Activated CD8-positive, alpha-beta memory T cell treated with anti-CD3 and anti-CD28 coated beads for 36 hours (primary cell): ENCODE measurements at places on chromosomes 13 and 19. TPM values are rescaled to one million over a fixed set of nuclear protein-coding genes. Genes with fewer than 3 reads are reported as not detected.

The EHD2 gene
- total RNA-seq, result 0.17 TPM

The PRSS57 gene
- total RNA-seq, result not detected

The DCUN1D2 gene
- 17.3 TPM for total RNA-seq

The NPHS1 gene
- total RNA-seq, result not detected

The CEACAM3 gene
- total RNA-seq, result not detected

The TNNT1 gene
- total RNA-seq, result not detected

The IGFL3 gene
- total RNA-seq, result not detected

The FPR1 gene
- total RNA-seq, result not detected

The STOML3 gene
- not detected for total RNA-seq

The ZNF616 gene
- 10.8 TPM for total RNA-seq

The KRTDAP gene
- total RNA-seq, result not detected

The SERTM1 gene
- total RNA-seq, result not detected

The MISP3 gene
- 1.1 TPM for total RNA-seq

The PRR19 gene
- total RNA-seq, result 1.2 TPM

The SIGLEC5 gene
- total RNA-seq, result not detected

The EIF3K gene
- total RNA-seq, result 280 TPM

The ZSCAN18 gene
- 25.6 TPM for total RNA-seq

The NCLN gene
- 106 TPM for total RNA-seq

The USHBP1 gene
- total RNA-seq, result 0.06 TPM

The FGF14 gene
- not detected for total RNA-seq

The ZFP82 gene
- 5.3 TPM for total RNA-seq

The FLT3 gene
- not detected for total RNA-seq

The IGFL1 gene
- not detected for total RNA-seq

The PTBP1 gene
- 872 TPM for total RNA-seq

The FPR2 gene
- total RNA-seq, result not detected

The SLC8A2 gene
- not detected for total RNA-seq

The LRRC63 gene
- 0.51 TPM for total RNA-seq

The S1PR5 gene
- total RNA-seq, result 1.1 TPM
